Hindlimb muscle (tissue), 1 donor: ENCODE measurements at places on chromosomes 6 and 20.

- DNase-seq, result no peak
Measured at GRCh38 chr6:1958257-1958656, 287.1 kb downstream of the GMDS start.

GRCh38 chr6:162343198-162343935, 384.2 kb downstream of the PRKN start:
- DNase-seq, result no peak

- no peak for DNase-seq
Measured at GRCh38 chr20:47886454-47887041, 101.3 kb upstream of the SULF2 start.

GRCh38 chr6:73969971-73970970, 274.3 kb downstream of the CD109 start:
- DNase-seq, result peak; percentile 78

- no peak for DNase-seq
Measured at GRCh38 chr6:108437821-108438220, 122.9 kb upstream of the FOXO3 start.

- DNase-seq, result no peak
Measured at GRCh38 chr20:43837856-43838702, 76.6 kb upstream of the TOX2 start.

DNA sequence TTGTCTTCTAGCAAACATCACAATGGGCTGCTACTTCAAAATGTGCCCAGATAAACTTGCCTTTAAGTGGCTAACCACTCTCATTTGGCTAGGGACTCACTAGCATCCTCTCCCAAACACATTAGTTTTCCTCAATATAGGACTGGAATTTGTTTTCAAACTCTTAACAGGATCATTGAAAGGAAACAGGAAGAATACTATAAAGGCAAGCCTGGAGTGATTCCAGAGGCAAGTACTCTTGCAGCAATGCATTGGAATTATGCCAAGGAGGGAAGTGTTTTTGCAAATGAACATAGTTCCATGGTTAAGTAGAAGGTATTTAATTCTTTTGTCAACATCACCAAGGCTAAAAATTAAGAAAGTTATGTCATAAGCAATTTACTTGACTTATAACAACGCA, 12.2 kb downstream of the EPHA7 start:
- DNase-seq, result peak; percentile 44

GRCh38 chr6:68757821-68758220, 122.7 kb downstream of the ADGRB3 start:
- DNase-seq, result no peak

DNA sequence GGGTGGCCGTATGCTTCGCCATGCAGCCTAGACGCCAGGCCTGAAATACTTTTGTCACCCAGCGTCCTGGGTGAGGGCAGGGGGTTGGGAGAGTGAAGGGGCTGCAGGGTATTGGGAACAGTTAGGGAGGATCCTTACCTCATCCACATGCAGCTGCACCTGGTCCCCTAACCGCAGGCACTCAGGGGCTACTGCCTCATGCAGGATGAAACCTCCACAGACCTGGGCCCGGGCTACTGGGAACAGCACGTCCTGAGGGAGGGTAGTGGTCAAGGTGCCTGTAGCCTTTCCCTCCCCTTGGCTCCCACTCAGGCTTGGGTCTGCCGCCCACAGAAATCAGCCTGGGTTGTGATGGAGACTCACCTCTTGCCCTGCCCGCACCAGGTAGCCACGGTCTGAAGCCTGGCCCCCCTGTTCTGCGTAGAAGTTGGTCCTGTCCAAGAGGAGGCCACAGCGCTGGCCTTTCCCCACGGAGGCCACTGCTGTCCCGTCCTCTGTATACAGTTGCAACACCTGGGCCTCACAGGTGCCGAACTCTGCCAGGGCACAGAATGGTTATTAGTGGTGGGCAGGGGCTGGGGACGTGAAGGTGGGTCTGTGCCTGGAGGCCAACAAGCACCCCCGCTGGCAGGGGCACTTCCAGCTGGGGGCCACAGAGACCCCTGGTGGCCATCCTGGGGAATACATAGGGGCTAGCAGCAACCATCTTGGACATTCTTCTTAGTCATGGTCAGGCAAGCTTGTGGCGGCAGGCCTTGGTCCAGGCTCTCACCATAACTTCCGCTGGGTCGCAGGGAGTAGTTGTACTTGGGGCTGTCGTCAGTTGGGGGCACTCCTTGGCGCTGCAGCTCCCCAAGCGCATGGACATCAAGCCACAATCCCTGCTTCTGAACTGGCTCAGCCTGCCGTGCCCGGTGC, 8.6 kb downstream of the AARS2 start:
- DNase-seq, result no peak

DNA sequence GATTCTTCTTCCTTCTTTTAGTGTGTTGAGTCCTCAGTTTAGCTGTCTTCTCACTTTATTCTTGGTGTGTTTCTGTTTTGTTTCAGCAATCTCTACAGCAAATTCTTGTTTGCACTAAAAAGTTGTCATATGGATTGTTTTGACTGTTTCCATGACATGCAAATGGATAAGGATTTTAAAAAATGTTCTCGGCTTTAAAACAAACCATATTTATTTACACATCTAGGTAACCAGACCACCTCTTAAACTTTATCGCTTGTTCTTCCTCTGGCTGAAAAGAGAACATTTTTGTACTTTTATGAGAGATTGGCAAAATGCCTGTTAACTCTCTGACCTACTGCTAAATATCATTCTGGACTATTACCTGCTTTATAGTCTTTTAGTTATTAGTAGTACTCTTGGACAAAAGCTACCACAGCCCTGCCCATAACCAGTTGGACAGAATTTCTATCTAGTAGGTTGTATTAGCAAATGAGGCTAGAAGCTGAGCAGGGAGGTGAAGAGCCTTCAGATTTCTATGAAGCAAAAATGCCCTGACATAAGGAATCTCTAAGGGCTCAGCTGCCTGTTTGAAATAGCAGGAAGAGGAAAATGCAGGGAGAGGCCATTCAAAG, 268.3 kb downstream of the CD109 start:
- no peak for DNase-seq

GRCh38 chr20:48156951-48157700, 371.8 kb upstream of the SULF2 start:
- no peak for DNase-seq

DNA sequence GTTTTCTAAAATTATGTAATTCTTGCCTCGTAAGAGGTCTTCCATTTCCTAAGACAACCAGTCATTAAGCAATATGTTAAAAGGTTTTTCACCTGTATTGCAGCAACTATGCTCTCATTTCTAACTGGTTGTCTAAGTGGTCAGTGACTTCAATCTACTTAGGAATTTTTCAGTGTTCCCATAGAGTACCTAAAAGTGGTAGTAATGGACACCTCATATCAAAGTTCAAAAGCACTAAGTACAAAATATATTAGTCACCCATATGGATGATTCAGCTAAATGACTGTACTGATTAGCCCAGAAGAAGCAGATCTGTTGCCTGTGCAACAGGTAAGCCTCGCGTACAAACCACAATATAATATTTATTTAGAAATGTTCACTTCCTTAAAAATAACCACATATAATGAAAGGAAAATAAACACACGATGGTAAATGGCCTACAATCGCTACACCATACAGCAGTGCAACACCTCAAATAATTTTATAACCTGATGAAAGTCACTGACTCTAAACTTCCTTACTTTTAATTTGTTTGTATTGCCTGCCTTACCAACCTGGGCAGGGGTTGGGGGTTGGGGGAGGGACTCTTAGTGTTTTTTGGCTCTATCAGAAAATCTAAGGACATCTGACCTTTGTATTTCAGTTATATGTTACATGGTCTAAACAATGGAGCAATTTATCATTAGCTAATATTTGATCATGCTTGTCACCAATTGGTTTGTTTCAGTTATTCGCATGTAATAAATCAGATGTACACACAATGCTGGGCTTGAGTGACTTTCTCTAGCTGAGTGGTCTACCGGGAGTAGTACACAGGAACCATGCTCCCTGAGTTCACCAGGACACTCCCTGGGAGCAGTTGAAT, 105.9 kb downstream of the HIVEP2 start:
- no peak for DNase-seq

DNA sequence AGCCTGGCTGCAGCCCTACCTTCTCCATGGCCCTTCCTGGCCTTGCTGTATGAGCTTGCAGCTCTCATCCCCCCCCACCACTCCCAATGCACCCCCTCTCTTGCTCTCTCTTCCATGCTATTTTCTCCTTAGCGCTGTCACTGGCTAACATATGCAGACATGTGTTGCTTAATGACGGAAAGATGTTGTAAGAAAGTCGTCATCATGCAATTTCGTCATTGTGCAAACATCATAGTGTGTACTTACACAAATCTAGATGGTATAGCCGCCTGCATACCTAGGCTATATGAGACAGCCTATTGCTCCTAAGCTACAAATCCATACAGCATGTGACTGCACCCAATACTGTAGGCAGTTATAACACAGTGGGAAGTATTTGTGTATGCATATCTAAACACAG, 27.0 kb downstream of the ANGPT4 start:
- DNase-seq, result no peak

DNA sequence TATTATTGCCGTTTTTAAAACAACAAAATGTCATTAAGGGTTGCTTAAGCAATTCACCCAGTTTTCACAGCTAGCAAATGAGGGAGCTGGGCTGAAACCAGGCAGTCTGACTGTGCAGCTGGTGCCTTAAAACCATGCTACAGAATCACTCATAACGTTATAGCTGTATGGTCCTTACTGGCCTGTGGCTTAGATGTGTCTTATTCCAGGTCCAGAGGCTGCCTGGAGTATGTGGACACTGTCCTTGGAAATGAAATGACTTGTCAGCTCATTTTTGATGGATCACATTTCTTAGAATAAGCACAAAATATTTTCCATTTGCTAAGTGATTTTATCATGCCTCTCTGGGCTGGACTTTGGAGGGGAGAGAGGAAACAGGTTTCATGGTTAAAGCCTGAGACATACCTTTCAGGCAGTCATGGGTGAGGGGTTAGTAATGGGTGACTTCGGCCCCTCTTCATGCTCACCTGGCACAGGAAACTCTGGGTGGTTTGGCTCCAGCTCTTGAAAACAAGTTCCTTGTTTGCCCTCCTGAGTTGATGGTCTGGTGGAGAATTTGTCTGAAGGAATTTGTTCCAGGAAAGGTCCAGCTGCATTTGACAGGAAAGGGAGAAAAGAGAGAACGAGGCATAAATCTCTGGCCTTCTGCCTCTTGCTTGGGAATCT, 823.2 kb downstream of the DHX35 start:
- DNase-seq, result no peak

GRCh38 chr20:33176101-33176500, 8.1 kb downstream of the BPIFA2 start:
- DNase-seq, result no peak

GRCh38 chr6:22204153-22204552, 92.7 kb downstream of the PRL start:
- DNase-seq, result no peak

DNA sequence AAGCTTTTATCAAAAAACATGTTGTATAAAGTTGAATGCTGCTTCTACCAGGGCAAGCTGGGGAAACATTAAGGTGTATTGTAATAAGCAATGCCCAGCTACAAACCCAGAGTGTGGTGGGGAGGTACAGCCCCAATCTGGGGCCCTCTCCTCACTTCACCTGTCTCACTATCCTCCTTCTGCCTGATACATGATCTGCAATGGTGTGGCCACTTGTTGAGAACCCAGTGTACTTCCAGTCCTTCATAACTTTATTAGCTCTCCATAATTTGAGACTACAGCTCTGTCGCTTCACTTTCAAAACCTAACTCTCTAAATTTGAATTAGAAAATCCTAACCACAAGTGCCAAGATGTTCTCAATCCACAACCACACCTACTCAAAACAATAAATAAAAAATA, 84.9 kb downstream of the EPB41L2 start:
- no peak for DNase-seq

- no peak for DNase-seq
Measured at GRCh38 chr6:13203145-13203544, 125.2 kb downstream of the TBC1D7 start.

DNA sequence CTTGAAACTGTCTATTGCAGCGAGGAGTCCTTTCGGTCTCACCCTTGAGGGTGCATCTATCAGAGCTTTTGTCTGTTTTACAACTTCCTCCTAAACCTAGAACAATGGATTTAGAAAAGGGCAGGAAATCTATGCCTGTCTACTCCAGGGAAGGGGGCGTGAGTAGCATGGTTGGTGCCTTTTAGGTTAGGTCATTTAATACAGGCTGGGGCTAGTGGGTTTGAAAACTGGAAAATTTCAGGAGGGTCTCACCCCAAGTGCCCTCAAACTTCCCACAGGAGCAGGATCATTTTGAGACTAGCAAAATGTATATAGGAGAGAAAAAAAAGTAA, 33.5 kb upstream of the BMP6 start:
- no peak for DNase-seq

GRCh38 chr6:1244941-1245340, 67.0 kb upstream of the FOXQ1 start:
- no peak for DNase-seq

- DNase-seq, result no peak
Measured at GRCh38 chr6:37109714-37110499, 60.0 kb upstream of the PIM1 start.
